Astrocyte of the cerebellum (primary cell): ENCODE measurements at places on chromosomes 7 and 10.

DNA sequence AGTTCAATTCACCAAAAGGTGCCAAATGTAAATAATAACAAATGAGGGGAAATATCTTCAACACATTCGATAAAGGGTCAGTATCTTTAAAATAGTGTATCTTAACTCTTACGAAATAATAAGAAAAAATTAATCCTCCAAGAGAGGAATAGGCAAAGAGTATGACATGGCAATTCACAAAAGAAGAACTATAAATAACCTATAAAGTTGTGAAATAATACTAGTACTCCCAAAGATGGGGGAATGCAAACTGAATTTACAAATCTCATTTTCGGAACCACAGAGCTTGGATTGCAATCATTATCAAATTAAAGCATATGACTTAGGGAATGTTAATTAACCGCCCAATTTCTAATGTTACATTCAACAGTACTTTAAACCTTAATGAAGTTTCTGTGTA is 78.2 kb upstream of the TARP start:
- DNase-seq: no peak

GRCh38 chr10:10976652-10977051 is 41.0 kb upstream of the CELF2 start:
- DNase-seq: no peak

GRCh38 chr7:132836746-132837145 is 245.1 kb downstream of the CHCHD3 start:
- DNase-seq: no peak

GRCh38 chr7:148664324-148664723 is 34.4 kb upstream of the CUL1 start:
- DNase-seq: peak; percentile 53

GRCh38 chr7:137691566-137691965 is 155.2 kb downstream of the DGKI start:
- no peak for DNase-seq

DNA sequence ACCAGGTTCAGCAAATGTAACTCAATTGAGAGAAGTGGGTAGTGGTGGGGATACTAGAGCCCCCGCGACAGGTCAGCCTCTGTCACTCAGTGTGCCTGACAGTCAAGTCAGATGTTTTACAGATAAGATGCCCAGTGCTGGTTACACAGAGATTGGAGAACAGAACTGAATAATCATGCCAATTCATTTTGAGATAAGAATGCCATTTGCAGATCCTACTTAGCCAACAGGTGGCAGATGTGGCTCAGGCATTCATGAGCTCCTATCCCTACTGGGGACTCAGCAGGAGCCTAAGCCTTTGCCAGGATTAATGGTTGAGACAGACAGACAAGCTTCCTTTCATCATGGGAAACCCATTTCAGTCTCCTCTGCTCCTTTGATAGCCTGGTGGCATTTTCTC is 137.8 kb downstream of the MAPK8 start:
- DNase-seq: peak; percentile 42

- DNase-seq: no peak
These were observed 287.4 kb upstream of the SEMA3D start for GRCh38 chr7:85474234-85474633.

DNA sequence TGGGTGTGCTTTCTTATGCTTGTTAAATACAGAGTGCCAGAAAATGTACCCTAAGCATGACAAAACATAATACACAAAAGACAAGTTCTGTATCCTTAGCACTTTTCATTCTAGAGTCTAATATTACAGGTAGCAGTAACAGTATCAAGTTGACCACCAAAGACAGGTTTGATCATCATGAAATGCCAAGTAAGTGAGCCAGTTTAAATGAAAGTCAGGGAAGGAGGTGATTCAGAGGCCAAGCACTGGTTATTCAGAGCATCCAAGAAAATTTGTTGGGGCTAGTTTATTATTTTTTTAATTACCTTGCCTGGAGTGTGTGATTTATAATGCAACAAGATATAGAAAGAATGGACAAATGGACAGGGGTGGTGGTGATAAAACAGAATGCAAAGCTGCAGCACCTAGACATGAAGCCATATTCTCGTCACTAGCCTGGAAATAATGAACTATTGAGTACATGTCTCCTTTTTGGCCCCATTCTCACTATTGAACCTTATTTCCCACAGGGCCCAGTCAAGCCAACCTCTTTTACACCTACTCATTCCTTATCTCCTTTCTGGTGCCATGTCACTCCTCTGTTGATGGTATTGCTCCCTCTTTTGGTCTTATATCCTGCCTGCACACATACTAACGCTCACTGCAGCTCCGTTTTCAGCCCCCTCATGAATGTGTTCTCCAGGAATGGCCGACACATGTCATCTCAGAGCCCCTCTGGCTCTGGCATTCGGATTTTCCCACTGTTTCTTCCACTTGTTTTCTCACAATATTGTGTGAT is 78.6 kb upstream of the GLCCI1 start:
- no peak for DNase-seq

- DNase-seq: no peak
These were observed 188.8 kb downstream of the LSM5 start for GRCh38 chr7:32301427-32301826.

GRCh38 chr7:94253686-94254085 is 141.0 kb upstream of the COL1A2 start:
- no peak for DNase-seq

DNA sequence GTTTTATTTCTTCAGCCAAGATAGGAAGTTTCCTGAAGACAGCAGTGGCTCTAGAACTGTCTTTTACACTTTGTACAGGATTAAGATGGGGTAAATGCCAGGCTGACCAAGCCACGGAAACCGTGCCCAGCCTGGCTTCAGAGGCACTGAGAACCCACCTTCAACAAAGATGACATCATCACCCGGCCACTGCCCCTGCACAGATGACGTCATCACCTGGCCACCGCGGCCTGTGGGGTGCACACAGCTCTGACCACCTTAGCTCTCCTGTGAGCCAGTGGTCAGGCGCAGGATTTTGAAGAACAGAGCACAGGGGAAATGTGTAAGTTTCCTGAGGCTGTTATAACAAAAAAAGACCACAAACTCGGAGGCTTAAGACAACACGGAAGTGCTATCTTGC is 486.4 kb upstream of the MKI67 start:
- no peak for DNase-seq

DNA sequence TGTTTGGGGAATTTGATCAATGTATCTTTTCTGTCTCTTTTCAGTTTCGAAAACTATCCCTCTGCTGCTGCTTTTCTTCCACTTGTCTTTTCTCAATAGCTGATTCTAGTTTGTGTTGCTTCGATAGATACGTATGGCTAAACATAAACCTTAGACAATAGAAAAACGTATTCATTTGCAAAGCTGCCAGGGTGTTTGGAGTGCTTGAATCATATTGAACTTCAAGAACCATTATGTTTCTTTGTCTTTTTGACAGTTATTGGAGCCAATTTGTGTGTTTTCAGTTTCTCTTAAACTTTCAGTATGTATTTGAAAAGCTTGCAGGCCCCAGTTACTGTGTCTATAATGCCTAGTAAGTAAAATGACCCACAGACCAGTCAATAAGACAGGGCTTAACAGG is 25.1 kb downstream of the NRF1 start:
- DNase-seq: no peak

DNA sequence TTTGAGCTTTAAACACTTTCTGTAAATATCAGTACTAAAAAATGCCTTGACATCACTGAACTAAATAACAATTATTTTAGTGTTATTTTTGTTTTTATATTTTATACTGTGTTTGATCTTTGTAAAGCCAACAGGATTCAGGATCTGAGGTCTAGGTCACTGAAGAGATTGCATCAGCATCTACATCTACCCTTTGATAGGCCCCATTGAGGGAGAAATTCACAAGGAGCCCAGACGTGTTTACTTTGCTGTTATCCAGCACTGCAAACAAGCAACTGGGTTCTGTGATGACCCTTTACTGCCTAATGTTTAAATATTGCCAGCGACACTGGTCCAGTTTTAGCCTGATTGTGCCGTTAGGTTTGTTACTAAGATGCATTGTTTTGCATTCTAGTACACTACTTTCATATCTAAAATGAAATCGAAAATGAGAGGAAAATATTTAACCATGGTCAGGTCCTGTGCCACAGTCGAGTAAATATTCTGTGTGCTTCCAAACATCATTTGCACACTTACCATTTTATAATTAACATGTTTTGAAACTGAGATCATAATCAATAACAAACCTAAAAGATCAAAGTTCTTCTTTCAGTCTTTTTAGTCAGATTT is 48.7 kb downstream of the SP8 start:
- DNase-seq: no peak

DNA sequence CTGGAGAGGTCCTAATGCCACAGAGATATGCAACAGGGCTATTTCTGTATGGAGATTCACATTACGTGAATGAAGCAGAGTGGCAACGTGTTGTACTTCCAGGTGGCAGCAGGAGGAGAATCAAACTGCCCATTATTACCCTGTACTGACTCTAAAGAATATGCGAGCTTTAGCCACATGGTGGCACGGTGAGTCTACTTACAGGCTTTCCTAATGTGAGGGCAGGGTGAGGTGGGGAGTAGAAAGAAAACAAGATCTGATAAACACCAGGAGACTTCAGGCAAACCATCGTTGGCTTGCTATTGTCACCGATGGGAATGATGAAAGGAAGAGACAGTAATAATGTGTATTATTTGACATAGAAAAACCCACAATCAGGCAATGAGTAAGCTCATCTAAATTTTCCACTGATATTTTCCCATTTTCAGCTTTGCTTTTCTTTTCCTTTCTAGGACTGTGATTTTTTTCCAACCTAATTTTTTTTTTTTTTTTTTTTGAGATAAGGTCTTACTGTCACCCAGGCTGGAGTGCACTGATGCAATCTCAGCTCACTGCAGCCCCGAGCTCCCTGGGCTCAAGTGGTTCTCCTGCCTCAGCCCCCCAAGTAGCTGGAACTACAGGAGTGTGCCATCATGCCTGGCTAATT is 164.3 kb downstream of the BTAF1 start:
- peak; percentile 73 for DNase-seq

DNA sequence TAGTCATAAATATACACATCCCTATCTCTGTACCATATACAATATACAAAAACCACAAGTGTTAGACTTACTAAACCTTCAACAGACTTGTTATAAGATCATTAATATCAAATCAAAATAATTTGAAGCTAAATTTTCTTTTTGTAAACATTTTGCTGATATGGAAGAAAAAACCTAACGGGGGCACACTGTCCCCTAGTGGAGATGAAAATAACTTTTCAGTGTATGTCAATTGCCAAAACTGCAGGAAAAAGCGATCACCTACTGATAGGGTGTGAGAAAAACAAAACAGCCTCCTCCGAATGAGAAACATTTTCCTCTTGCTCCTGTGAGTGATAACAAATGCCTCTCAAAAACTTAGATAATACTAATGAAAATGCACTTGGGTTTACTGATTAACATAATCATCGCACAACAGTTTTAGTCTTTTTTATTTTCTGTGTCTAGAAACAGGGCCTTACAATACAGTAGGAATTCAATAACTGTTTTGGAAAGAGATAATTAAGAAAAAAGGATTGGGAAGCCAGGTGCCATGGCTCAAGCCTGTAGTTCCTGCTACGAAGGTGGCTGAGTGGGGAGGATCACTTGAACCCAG is 322.7 kb downstream of the CRPPA start:
- no peak for DNase-seq

DNA sequence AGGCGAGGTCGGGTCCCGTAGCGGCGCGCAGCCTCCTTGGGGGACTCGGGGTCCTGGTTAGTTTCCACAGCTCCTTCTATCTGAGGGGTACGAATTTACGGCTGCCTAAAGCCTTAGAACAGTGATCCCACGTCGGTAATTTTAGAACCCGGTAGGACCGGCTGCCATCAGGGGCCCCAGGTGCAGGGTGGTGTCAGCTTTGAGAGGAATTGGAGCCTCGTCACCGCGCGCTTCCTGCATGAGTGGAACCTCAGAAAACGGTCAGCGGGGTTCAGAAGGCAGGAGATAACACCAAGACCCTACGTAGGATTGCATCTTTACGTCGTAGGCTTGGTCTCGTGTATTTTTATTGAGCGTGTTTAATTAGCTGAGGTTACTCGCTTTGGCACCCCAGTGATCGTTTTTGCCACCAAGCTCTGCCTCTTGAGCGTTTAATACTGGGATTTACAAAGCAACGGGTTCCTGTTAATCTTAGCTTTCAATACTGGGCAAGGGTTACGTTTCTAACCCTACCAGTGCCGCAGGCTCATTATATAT is 443 bp downstream of the RNF32 start:
- no peak for DNase-seq

- no peak for DNase-seq
These were observed 404.3 kb upstream of the NPVF start for GRCh38 chr7:25632616-25633015.

DNA sequence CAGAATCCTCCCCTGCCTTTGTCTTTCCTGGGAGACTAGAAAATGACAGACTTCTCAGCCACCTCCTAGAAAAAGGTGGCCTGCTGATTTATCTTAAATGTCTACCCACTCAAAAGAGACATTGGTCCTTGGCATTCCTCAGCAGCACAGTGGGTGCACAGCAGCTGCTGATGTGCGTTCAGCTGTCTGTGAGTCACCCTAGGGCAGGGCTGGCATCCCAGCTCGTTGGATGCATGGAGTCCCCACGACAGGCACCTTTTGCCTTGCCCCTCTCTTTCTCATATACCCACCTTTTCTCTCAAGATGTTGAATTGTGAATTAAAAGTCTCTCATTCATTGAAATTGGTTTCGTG is 113.0 kb downstream of the DOCK1 start:
- no peak for DNase-seq

- DNase-seq: peak; percentile 22
These were observed 6.5 kb upstream of the NANOS1 start for GRCh38 chr10:119022846-119023552.
